ENCODE measurements at places on chromosomes 1 and 21. TPM values are rescaled to one million over a fixed set of nuclear protein-coding genes. Genes with fewer than 3 reads are reported as not detected.

Gene MPL
- not detected for total RNA-seq

Gene TCEA3
- total RNA-seq: 33.2 TPM

GRCh38 chr1:8800416-8800815 lies 17.0 kb downstream of the RERE start:
- no peak for ATAC-seq

- ATAC-seq: no peak
Measured at GRCh38 chr21:45334134-45334533, 46.4 kb upstream of the POFUT2 start.

Gene FMO1
- total RNA-seq: not detected

Measured in activated T-helper 17 cell treated with anti-CD3 and anti-CD28 coated beads, Interleukin-2, amount 50 U/mL, for 72 hours (primary cell).